ENCODE measurements at places on chromosomes 3 and 15.

DNA sequence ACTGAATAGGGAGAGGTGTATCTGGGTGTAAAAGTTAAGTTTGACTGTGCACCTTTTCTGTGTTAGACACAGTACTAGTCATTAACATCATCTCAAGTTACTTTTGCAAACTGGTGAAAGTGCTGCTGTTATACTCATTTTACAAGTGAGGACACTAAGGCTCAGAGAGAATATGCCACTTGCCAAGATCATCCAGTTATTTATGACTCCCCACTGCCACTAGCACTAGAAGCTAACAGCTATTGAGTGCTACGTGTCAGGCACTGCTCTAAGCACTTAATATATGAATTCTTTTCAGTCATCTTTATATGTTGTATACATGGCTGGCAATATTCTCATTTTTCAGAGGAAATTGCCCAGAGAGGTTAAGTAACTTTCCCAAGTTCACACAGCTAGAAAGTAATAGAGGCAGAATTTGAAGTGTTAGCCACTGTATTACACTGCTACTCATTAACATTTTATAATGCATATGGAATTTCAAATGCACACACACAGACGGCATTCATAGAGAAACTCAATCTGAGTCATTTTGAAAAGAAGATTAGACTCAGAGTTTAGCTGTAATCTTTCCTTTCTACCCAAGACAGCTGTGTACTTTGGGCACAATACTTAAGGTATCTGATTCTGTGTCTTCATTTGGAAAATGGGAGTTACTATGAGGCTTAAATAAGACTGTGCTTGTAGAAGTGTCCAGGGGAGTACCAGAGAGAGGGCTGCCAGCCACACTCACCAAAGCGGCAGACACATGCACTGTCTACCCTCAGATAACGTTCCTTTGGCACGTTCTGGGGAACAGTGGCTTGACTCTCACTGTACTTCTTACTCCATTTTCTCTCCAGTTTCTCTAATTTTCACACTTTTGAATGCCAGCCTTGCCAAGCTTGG lies 1.3 kb upstream of the MASP1 start:
- no peak for DNase-seq

DNA sequence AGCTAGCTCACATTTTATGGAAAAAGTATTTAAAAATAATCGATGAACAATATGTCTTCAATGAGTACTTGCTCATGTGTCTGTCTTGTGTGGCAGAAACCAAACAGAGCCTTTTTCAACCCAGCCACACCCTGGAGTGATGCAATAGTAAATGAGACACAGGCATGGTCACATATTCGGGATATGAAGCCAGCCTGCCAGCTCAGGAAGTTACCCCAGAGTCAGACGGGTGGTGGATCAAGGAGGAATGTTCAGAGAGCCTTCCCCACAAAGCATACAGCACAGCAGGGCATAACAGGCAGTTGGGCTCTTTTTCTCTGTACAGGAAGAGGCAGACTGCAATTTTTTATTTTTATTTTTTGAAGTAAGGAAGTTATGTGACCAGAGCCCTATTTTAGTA lies 27.3 kb downstream of the LARP6 start:
- no peak for DNase-seq

DNA sequence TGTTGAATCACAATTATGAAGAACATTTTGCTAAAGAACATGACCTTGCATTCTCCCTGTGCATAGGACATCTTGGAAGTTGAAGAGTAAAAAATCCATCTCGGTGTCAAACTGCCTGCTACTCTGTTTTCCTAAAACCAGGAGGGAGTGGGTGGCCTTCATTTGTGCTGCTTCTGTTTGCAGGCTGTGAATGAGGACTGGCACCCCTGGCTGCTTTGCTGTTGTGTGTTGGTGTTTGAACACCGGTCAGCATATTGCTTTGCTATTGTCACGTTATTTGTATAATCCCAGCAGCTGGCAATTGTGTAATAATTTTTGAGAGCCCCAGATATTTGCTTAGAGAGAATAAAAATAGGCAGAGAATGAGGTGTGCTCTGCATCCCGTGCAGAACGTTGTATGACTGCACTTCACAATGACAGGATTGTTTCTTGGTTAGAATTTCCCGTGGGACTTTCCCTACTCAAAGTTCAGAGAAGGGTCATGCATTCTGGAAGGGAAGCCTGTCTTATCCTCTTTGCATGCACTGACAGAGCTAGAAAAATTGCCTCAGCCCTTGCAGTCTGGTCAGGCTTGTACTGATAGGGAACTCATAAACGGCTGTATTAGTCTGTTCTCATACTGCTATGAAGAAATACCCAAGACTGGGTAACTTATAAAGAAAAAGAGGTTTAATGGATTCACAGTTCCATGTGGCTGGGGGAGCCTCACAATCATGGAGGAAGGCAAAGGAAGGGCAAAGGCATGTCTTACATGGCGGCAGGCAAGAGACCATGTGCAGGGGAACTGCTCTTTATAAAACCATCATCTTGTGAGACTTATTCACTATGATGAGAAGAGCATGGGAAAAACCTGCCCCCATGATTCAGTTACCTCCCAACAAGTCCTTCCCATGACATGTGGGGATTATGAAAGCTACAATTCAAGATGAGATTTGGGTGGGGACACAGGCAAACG lies 16.3 kb downstream of the SV2B start:
- no peak for DNase-seq

- DNase-seq = no peak
These were observed 37.8 kb upstream of the CSPG4 start for GRCh38 chr15:75750261-75751050.

- DNase-seq = no peak
These were observed 130.2 kb downstream of the IL1RAP start for GRCh38 chr3:190644035-190644434.

DNA sequence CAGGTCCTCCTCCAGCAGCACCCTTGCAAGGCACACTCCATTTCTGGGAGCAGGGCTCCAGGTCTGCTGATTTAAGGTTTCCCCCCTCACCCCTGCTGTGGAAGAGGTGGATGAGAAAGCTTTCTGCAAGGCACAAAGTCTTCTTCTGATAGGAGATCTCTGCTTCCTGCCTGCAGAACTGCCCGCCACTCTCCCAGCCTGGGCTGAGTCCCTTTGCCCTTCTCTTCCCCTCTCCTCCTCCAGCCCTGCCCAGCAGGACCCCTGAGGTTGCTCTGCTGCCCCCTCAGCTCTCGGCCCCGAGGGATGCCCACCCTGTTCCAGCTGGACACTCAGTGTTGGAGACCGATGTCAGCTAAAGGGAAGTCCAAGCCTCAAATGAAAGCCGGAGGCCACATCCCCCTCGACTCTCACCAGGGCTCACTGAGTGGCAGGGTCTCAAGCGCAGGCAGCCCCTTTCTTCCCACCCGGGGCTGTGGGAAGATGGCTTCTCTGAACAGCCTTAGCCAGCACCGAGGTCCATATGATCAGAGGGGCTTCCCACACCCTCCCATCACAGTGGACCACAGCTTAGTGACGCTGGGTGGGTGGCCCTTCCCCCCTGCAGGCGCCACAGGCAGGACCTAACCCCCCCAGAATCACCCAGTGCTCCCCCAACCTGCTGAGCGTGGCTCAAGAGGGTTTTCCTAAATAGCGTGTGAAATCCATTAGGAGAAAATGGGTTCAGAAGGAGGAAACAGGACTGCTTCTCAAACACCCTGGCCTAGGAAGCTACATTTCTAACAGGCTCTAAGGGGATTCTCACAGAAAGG lies 4.0 kb downstream of the ATP10A start:
- no peak for DNase-seq

GRCh38 chr3:175070946-175071345 lies 211.8 kb downstream of the NAALADL2 start:
- no peak for DNase-seq

DNA sequence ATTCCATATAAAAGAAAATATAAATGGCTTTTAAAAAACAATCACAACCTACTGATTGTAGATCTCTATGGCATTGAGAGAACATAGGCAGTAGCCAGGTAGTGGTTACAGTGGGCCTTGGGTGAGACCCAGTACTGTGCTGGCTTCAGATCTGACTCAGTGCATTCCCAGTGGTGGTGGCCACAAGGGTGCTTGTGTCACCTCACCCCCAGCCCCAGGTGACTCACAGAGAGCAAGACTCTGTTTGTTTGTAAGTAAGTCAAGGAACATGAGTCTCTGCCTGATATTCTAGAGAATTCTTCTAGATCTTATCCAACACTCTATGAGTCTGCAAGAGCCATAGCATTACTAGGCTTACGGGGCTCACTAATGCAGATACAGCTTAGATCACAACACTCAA lies 118.8 kb upstream of the AZI2 start:
- no peak for DNase-seq

DNA sequence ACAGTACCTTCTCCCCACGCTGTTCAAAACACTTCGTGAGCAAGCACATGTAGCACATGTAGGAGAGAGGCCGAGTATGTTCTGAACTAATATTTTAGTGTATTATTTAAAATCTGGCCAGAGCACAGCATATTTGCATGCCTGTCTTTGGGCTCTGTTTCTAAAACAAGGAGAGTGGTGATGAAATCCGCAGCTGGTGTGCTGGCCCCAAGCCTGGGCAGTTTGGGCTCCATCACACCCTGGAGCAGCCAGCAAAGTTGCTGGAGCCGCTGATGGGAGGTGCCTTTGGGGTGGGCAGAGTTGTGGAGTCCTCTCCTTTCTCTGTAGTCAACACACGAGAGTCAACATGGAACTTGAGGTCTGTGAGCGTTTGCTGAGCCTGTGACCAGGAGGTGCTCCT lies 116.6 kb downstream of the SLCO3A1 start:
- no peak for DNase-seq

- no peak for DNase-seq
These were observed 364.9 kb downstream of the NAALADL2 start for GRCh38 chr3:175224051-175224450.

GRCh38 chr3:12893247-12893646 lies 51.9 kb upstream of the RPL32 start:
- DNase-seq = no peak

DNA sequence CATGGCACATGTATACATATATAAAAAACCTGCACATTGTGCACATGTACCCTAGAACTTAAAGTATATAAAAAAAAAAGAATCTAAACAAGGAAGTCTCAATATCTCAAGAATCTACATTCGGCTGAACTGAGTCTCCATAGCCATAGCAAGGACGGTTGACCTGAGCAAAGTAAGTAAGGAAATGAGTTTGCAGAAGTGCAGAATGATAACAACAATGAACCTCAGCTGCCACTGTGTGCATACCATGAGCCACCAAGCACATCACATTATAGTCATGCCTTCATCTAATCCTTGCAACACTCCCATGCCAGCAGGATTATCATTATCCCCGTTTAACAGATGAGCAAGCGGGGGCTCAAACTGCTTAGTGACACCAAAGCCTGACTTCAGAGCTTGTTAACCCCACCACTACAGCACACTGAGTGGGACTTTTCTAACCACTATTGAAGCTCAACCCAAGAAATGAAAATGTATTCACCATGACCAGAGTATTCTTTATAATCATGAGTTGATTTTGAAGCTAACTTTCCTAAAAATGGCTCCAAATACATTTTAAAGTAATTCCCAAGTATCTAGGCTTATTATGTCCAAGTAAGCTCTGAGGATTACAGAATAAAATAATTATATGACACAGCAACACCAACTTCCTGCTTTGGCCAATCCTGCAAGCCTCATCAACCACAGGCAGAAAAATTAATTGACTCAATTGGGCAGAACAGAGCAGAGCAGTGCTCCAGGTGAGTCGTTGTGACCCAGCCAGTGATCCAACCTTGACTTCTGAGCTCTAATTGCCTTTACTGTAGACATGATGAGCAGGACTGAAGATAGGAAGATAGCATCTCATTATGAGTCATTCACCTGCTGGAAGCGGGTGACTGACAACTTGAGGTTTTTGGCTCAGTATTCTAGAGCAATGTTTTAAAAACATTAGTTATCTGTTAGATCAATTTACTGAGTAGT lies 47.3 kb upstream of the IL12A start:
- no peak for DNase-seq

DNA sequence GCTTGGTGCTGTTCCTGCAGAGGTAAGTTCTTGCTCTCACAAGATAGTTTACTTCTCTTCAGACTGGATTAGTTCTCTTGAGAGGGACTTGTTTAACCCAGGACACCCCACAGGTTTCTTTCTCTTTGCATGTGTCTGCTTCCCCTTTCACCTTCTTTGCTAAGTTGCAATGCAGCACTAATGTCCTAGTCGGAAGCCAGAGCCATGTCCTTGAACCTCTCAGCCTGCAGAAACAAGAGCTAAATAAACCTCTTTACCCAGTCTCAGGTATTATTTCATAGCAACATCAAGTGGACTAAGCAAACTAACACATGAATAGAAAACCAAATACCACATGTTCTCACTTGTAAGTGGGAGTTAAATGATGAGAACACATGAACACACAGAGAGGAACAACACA lies 915.2 kb downstream of the NSUN3 start:
- no peak for DNase-seq

GRCh38 chr3:101944308-101944707 lies 95.0 kb downstream of the NFKBIZ start:
- no peak for DNase-seq

GRCh38 chr3:11808231-11808630 lies 38.5 kb downstream of the TAMM41 start:
- no peak for DNase-seq

DNA sequence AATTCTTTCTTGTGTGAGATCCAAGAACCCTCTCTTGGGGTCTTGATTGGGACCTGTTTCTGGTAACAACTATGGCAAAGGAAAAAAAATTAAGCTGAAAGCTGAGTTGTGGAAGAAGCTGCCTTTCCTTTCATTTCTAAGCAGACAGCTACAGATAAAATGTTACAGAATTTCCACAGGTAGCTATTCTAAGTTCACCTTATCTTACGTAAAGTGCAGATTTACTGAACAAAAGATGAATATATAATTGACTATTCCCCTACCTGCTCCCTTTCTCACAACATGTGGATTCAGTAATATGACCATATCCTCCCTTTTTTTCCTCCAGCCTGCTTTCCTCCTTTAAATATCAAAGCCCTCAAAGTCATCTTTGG lies 36.6 kb downstream of the CLEC3B start:
- no peak for DNase-seq

- no peak for DNase-seq
These were observed 116.3 kb downstream of the MEX3B start for GRCh38 chr15:81929557-81929956.

DNA sequence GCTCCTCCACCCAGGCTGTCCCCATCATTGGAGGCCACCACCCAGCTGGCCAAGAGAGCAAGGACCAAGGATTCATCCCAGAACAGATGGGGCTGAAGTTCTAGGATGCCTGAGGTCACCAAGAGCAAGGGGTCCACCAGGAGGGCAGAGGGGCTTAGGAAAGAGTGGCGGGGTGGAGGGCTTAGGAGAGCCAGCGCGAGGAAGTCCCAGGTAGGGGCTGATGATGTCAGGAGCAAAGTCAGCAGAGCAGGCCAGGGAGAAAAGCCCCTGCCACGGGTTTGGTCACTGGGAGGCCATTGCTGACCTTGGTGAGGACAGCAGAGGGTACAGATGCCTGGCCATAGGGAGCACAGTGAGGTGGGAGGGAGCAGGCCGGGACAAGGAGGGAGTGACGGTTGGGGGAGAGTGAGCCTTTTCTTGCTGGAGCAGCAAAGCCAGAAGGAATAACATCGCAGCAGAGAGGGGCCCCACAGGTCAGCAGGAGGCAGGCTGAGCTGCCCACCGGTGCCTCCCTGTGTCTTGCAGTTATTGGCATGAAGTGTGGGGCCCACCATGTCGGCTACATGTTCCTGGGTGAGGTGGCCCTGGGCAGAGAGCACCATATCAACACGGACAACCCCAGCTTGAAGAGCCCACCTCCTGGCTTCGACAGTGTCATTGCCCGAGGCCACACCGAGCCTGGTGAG lies 5.2 kb downstream of the PARP3 start:
- no peak for DNase-seq

All from stimulated activated CD4-positive, alpha-beta T cell treated with anti-CD3 and anti-CD28 coated beads, Interleukin-1b, Interleukin-23, amount 100 ng/mL, for 4 hours (primary cell).